ENCODE measurements at places on chromosomes 5 and 9. TPM values are rescaled to one million over a fixed set of nuclear protein-coding genes. Genes with fewer than 3 reads are reported as not detected.

GRCh38 chr9:134939080-134939733, 21.5 kb upstream of the FCN1 start:
- no peak for DNase-seq

MCC gene
- 32.8 TPM for total RNA-seq

GRCh38 chr5:68565427-68565826, 349.9 kb downstream of the PIK3R1 start:
- DNase-seq: no peak

- DNase-seq: no peak
These were observed 44.8 kb upstream of the CNTLN start for GRCh38 chr9:17090041-17090440.

SQSTM1 gene
- total RNA-seq: 463 TPM

SH3PXD2B gene
- 5.4 TPM for total RNA-seq

DNA sequence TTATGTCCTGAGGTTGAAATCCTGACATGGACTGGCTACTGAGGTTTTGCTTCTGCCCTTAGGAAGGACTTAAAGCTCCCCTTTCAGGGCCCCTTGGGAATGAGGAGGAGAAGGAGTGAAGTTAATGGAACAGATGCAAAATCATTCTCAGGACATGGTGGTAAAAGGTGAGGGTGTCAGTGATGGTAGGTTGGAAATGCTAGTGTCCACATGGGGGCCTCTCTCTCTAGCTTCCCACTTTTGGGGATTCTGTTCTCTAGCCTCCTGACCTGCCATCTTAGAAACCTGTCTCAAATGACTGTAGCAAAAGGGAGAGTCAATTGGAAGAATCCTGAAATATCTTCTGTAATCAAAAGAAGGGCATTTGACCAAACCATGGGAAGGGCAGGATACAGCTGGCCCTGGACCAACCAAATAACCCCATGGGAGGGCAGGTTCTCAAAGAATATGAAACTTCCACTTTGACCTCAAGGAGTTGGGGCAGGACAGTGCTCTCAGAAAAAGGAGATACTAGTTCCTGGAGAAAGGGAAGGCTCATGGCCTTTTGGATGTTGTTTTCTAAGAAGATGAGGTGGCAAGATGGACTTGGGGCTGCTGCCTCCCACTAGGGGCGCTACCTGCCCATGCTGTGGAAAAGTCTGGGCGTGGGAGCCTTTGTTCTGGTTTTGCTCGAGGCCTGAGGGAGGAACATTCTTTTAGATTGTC, 21.2 kb upstream of the MLANA start:
- DNase-seq: no peak

DNA sequence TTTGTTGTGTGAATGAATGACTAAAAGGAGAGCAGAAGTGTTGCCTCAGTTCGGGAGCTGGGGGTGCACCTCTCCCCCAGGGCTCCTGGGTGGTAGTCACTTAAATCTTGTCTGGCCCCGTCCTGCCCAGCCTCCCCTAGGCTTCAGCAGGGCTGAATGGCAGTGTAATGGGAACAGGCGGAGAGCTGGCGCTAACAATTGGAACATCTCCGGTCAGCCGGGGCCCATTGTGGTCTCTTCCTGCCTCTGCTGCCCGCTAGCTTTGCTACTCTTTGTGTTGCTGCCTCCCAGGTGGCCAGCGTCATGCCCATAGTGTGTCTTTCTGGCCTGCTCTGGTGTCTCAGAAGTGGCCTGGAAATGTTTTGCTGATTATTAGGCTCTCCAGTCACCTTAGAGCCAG, 62.3 kb downstream of the RGS3 start:
- DNase-seq: no peak

DNA sequence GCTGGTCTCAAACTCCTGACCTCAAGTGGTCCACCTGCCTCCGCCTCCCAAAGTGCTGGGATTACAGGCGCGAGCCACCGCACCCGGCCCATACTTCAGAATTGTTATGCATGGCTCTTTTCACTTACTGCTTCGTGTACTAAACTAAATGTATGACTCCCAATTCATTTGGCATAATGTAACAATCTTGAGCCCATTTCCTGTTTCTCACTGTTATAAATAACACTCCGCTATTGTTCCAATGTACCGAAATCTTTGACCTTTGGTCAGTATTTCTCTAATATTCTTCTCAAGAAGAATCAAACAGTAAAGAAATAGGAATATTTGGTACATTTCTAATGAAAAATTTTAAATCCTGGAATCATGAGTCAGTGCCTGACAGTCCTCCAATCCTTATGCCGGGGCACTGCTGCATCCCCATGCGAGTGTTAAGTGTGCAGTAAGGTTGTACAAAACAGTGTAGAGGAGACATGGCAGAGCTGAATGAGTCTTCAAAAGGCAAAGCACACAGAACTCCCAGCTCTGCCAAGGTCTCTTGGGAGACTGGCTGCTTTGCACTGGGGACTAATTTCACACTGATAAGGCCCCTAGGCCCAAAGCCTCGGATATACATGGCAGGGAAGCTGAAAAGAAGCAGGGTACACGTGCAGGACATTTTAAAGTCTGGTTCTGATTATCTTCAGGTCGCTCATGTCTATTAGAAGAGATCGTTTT, 58.4 kb downstream of the HABP4 start:
- DNase-seq: no peak

DNA sequence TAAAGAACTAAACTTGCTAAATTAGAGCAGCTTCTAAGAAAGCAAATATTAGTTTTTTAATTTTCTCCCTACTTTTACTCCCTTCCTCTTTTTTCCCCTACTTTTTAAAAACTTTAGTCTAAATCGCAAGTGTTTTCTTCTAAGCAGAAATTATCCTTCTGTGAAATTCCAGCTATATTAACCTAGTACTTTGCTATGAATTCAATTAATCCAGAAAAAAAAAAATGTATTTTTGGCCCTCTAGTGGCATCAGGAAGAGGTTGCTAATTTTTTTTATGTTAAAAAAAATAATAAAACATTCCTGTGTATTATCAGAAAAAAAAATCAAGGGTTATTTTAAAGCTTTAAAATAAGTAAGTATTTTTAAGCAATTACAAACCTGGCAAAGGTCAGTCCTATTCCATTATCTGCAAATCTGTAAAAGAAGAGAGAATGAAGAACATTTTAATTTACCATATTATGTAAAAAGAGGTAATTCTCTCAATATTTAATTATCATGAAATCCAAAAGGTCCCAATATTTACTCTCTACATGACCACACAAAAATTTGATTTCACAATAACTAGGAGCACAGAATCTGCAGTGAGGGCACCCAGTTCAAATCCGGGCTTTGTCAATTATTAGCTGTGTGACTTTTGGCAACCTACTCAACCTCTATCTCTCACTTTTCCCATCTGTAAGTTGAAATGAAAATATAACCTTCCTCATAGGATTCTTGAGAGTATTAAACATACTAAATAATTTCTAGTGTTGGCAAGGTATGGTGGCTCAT, 52.0 kb downstream of the CEMIP2 start:
- no peak for DNase-seq

IFNK gene
- not detected for total RNA-seq

SPINK5 gene
- total RNA-seq: 0.08 TPM

GPR151 gene
- total RNA-seq: not detected

SV2C gene
- total RNA-seq: 0.23 TPM
